ENCODE measurements at places on chromosomes 2 and 18. TPM values are rescaled to one million over a fixed set of nuclear protein-coding genes. Genes with fewer than 3 reads are reported as not detected.

Gene GRHL1
- total RNA-seq, result 1.9 TPM

Gene CLEC4F
- total RNA-seq, result not detected

Gene CNTNAP5
- not detected for total RNA-seq

Gene GPN1
- 28.7 TPM for total RNA-seq

Gene VWA3B
- total RNA-seq, result not detected

Gene PMAIP1
- total RNA-seq, result not detected

Gene AGBL5
- total RNA-seq, result 5.7 TPM

Gene PRSS56
- total RNA-seq, result not detected

Gene FKBP7
- 8.8 TPM for total RNA-seq

Gene COL4A3
- total RNA-seq, result 7.3 TPM

Gene MALL
- total RNA-seq, result 7.3 TPM

Gene COL4A4
- 3.7 TPM for total RNA-seq

Gene TMEM178A
- 4.7 TPM for total RNA-seq

Gene ABCB11
- 89.1 TPM for total RNA-seq

Gene IL1RL2
- total RNA-seq, result 0.17 TPM

Gene CTAGE1
- total RNA-seq, result not detected

Gene ARHGAP15
- total RNA-seq, result 15.4 TPM

Gene UGT1A8
- total RNA-seq, result not detected

Gene SAG
- not detected for total RNA-seq

Gene TRIM54
- total RNA-seq, result not detected

Gene SCN3A
- total RNA-seq, result 0.51 TPM

Gene TDRD15
- not detected for total RNA-seq

Gene NCKAP5
- total RNA-seq, result 4.3 TPM

Measured in subcutaneous adipose tissue (tissue), 4 donors.